NCI-H1417 treated with DMSO at 0.1 percent for 48 hours (cell line): ENCODE measurements at places on chromosomes 16 and 17.

DNA sequence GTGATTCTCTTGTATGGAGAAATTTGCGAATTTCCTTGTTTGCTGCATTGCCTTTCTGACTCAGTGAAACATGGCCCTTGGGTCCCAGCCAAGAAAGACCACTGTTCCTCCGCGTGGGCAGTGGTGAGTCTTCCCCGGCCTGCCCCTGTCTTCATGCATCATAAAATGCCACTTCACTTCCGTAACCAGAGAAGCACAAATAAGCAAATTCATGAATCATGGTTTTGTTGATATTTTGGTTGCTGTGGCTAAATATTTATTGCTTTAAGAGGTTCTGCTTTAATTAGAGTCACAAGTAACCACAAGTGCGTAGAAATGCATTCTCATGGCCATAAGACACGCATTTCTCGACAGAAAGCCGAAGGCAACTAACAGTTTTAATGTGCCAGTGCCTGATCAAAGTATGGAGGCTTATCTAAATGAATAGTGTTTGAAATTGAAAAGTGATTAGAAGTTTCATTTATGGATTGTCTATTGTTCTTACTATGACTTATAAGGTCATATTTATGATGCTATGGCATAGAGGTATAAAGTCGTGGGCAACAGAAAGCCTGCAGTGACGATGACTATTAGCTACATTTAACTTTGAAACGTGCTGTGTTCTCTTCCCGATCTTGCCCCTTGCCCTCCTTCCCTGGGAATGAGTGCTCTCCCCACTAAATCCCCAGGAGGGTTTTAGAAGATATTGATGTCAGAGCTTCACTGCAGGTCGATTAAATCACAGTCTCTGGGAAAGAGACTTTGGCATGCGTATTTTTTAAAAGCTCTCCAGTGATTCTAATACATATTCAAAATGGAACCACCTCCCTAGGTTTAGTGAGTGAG lies 76.0 kb downstream of the WIPI1 start:
- no peak for DNase-seq

DNA sequence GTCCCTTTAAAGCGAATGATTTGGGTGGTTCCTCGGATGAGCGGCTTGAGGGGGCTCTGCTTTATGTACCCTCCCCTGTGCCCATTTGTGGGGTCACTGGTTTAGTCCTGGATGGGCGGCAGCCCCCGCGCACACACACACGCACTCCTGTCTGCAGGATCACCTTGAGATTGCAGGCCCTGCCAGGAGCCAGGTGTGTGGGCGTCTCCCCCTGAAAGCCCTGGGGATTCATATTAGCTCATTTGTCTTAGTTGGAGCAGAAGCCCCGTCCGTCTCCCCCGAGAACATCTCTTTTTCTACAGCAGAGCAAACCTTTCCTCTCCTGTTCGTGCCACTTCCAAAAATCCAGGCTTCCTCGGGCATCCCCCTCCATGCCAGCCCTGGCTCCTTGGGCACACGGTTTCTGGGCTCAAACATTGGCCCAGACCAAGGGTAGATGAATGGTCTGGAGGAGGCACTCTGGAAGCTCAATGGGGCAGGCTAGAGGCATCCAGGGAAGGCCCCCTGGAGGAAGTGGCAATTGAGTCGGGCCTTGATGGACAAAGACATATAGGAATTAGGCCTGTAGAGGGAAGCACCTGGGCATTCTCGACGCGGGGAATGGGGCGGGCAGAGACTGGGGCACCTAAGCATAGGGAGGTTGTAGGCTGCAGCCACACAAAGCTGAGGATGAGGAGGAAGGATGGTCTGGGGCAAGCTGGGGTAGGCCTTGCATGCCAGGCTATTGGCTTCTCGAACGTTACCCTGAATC lies 218.5 kb upstream of the GSE1 start:
- DNase-seq: no peak

DNA sequence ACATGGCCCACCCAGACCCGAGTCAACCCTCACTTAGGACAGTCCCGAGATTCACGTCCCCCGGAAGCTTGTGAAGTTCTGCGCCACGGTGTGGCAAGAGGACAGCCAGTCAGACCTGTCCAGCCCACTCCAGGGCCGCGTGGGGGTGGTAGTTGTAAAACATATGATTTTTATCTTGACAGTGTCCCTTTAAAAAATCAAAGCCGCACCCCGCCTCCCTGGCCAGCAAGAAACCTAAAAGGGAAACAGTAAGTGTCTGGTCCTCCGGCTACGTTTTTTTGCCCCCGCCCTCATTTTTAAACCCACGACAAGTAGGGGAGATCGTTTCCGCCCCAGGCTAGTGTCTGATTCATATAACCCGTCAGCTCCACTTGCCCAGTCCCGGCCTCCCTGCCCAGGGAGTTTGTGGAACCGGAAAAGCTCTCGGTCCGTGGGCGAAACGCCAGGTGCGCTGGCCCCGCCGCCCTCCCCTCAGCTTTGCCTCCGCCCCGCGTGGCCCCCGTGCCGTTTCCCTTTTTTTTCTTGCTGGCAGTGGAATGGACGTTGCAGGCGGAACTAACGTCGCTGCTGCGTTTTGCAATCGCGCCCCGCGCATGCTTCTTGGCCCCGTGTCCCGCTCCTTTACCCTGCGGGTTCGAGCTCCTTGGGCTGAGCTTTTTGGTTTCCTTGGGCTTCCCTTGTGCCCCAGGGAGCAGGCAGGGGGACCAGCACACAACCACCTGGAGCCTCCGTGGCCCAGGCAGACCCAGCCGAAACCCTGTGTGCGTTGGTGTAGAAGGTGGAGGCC lies 13.3 kb upstream of the NUDT16L1 start:
- no peak for DNase-seq

GRCh38 chr16:52487849-52488457 lies 59.0 kb downstream of the TOX3 start:
- DNase-seq: no peak

- no peak for DNase-seq
Observed at GRCh38 chr17:29720551-29720950, 97.8 kb upstream of the CORO6 start.

GRCh38 chr17:55433029-55433628 lies 11.5 kb upstream of the MMD start:
- no peak for DNase-seq

- DNase-seq: no peak
Observed at GRCh38 chr17:33499040-33499439, 205.9 kb upstream of the ASIC2 start.

- no peak for DNase-seq
Observed at GRCh38 chr17:77316191-77316641, 175.4 kb downstream of the SEC14L1 start.

GRCh38 chr16:8908810-8909468 lies 26.8 kb downstream of the LITAFD start:
- no peak for DNase-seq

DNA sequence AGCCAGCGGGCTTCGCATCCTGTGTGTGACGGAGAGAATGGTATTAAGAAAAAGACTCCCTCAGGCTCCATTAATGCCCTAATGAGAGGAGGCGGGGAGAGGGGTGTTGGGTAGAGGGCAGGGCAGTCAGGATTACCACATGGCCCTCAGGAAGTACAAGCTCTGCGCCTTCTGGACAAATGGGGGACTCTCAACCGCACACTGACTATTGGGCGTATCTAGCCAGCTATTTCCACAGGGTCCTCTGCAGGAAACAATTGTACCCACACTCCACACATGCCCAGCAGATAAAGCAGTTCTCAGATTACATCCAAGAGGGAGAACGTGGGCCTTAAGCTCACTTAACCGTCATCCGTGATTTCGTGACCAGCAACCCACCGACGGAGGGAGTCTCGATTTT lies 14.7 kb downstream of the NXN start:
- no peak for DNase-seq

DNA sequence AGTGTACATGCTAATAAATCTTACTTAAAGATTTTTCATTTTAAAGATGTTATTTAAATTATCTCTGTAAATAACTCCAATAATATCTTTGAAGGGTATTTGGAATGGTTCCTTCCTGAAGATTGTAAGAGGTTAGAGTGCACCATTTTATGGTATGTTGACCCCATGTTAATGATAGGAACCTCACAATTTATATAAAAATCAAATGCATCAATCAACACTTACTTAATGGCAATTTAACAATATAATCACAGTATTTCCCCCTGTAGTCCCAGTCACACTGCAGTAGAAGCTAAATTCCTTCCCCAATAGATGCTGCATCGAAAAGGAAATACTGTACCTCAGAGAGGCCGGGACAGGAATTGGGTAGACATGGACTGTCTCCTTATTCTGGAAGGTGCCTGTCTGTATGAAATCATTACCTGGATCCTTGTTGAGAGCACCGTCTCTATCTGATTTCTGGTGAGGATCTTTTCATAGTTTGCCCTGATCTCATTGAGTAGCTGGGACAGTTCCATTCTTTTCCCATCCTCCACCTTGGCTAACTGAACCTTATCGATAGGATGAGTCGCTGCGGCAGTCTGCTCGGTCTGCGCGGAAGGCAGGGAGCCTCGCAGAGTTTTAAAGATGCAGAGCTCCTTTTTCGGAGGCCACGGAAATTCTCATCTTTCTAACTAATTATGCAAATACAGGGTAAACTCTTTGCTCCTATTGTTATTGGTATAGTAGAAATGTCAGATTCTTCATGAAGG lies at the start of gene KRT222:
KRT222 (minus strand) TSS at position 596 of the 752 bp plus-strand sequence; CDS start at position 518, 78 bp downstream.
- DNase-seq: no peak

DNA sequence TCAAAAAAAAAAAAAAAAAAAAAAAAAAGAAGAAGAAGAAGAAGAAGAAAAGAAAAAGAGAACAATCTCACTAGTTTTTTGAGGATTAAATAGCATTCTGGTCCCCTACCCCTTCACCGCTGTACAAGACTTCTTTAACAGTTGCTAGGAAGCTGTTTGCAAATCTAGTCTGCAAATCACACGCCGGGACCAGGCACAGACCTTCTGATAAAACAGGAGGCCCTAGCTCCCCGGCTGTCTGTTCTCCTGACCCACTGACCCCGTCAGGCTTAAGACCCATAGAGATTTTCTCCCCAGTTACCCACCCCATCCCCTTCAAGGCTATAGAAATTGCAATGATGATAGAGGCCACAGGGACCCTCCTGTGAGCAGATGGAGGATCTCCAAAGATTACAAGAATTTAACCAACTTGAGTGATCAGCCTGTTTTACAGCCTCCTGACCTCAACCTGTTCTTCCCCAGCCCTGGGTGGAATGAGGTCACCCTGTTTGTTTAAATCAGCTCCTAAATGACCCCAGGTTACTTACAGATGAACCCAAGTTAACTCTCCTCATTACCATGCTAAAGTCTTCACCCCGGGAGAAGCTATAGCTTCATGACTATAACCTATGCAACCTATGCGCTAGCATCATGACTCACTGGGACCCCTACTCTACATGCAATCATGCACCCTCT lies 11.8 kb upstream of the SULT1A1 start:
- DNase-seq: no peak

DNA sequence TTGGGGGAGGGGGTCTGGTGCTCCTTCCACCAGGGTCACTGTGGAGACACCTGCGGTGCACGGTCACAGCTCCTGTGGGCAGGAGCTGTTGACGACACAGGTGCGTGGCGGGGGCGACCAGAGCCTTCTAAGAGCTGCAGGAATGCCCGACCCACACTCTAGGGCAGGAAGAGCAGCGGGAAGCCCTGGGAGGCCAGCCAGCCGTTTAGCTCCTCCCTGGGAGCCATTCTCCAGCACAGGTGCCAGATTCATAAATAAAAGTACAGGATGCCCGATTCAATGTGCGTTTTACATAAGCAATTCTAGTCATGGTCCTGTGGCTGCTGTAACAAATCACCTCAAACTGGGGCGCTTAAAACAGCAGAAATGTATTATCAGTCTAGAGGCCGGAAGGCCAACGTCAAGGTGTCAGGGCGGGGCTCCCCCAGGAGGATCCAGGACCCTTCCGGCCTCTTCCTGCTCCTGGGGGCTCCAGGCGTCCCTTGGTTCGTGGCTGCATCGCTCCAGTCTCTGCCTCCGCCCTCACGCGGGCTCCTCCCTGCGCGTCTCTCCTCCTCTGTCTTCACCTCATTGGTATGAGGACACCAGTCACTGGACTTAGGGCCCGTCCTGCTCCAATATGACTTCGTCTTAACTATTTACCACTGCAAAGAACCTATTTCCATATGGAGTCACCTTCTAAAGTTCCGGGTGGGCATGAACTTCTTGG lies 155.4 kb downstream of the FOXL1 start:
- no peak for DNase-seq

GRCh38 chr17:72976971-72977770 lies 115.3 kb downstream of the SLC39A11 start:
- DNase-seq: no peak

DNA sequence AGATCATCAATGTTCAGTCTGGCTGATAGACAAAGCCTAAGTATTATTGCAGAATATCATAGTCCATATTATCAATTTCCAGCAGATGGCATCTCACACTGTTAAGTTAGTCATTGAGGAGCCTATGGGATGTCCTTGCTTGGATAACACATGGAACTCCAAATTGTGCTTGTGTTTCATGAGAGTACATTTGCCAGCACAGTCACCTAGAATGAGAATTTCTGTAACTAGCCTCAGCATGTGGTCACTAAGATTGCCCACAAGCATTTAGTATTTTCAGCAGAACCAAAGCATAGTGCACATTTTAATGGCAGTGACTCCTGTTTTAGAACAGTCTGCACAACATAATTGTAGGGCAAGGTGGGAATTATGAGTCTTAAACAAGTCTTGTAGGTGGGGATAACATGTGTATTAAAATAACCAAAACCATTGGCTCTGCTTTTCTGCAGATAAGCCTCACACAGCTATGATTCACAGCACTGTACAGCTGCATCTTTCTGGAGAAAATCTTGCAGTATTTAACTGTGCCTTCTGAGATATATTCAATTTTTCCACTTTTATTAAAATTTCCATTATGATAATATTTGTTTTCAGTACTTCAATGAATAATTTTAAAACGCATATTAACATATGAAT lies 882.8 kb upstream of the SOX9 start:
- peak; percentile 47 for DNase-seq

- DNase-seq: no peak
Observed at GRCh38 chr16:1579214-1579613, 32.7 kb downstream of the IFT140 start.

GRCh38 chr16:46986438-46986837 lies 13.0 kb upstream of the DNAJA2 start:
- DNase-seq: no peak

DNA sequence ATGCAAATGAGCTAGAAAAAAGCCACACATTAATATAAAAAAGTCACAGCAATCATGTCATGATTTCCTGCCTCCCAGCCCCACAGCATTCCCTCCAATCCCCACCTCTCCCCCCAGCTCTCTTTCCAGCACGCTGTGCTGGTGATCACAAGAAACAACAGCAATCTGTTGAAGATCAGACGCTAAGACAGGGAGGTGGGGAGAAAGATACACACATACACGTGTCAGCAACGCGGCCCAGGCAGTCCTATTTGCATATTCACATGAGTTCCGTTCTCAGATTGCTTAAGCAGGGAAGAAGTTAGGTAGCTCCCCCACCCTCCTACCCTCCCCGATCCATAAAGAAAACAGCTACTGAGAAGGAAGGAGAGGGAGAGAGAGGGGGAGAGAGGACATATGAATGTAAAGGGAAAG lies 405.5 kb upstream of the PSMD7 start:
- DNase-seq: no peak

- no peak for DNase-seq
Observed at GRCh38 chr17:73301369-73301768, 10.4 kb downstream of the CDC42EP4 start.
